DND-41 (cell line): ENCODE measurements at places on chromosomes 7 and 10.

DNA sequence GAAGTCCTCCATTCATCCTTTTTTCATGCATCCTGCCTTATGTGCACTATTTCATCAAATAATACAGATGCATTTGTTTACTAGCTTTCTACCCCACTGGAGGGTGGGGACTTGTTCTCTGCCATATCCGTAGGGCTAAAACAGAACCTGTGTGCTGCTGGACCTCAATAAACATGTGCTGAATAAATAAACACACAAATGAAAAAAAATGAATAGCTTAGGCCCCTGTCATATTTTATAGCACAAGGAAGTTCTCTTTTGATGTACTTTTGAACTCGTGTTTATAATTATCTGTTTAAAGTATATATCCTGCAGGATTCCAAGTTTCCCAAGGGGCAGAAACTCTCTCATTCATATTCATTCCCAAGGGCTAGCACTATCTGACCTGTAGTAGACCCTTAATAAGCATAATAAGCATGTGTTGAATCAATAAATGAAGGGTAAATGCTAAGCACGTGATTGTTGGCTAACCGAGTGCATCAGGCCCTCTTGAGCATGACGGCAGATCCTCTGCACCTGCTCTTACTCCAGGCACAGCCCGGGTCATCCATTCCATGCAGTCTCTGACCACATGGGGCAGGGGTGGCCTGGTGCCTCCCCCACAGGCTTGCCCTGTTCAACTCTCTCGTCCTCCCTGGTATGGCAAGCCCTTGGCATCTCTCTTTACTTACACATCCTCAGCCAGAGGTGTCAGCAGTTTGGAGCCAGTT, 474.1 kb upstream of the ZMIZ1 start:
- H3K27me3 ChIP-seq = peaks cover 7% of the 10 kb centered on the region
- DNase-seq = no peak
- no peaks in the 10 kb centered on the region for H3K36me3 ChIP-seq
- no peaks in the 10 kb centered on the region for H3K4me1 ChIP-seq
- H3K27ac ChIP-seq = no peak overlapping the region
- no peak overlapping the region for H3K4me3 ChIP-seq

DNA sequence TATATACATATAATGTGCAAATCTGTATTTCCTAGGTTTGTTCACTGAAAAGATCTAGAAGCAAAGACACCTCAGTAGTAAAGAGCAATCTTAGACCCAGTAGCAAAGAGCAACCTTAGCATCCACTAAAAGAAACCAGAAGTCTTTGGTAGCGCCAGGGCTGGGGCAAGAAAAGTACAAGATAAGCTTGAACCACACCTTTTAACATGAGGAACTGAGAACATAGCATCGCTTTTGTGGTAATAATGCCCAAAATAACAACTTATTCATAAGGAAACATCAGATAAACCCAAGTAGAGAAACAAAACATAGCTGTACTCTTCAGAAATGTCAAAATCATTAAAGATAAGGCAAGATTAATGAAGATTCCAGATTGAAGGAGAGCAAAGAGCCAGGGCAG, 173.4 kb downstream of the IMMP2L start:
- no peaks in the 10 kb centered on the region for H3K4me1 ChIP-seq
- no peaks in the 10 kb centered on the region for H3K36me3 ChIP-seq
- no peak overlapping the region for H3K4me3 ChIP-seq
- H3K27ac ChIP-seq = no peak overlapping the region

DNA sequence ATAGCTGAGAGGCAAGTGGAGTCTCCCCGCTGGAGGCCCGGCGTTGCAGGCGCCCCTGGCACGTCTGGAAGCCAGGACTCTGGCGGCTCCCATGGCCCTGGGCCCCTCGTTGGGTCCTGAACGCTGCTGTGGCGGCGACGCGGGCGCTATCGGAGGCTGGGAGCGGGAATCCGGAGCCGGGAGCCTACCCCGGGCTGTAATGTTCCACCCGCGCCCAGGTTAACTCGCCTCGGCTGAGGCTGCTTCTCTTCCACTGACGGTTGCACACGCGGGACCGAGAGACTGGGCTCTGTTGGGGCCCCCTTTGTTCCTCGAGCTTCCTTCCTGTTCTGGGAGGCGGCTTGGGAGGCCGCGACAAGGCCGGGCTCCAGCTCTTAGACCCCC, 1.3 kb upstream of the HOXA5 start:
- peaks cover 17% of the 10 kb centered on the region for H3K4me1 ChIP-seq
- no peak overlapping the region for H3K4me3 ChIP-seq
- no peaks in the 10 kb centered on the region for H3K27me3 ChIP-seq
- H3K27ac ChIP-seq = no peak overlapping the region
- DNase-seq = no peak

DNA sequence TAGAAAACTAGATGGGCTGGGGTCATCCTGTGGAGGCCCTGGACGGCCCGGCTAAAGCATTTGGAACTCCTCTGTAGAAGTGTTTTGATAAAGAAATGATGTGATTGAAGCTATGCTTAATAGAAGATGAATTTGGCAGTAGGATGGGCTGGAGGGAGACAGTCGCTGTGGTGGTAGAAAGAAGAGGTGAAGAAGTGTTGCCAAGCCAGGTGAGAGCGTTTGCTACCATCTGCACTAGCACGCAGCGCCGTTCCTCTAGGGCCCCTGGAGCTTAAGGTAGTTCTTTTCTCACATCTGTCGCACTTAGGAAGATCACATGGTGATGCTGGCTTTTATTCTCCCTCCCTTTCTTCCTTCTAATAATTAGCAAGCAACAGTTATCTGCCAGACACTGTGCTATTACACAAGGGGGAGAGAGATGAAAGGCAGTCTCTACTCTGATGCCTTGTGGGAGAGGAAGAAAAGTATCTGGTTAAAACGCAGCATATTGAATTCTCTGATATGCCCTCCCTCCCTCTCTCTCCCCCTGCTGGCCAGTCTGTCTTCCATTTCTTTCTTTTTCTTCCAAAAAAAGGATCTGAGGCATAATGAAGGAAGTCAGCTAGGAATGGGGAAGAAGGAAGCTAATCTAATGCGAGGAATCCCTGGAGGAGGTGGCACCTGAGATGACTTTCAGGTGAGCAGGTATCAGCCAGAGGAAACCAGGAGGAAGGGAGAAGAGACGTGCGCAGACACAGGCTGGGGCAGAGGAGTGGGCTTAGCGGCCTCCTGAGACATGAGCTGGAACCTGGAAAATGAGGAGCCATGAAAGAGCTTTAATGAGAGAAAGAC, 162.3 kb upstream of the KLF14 start:
- DNase-seq = no peak
- no peaks in the 10 kb centered on the region for H3K27me3 ChIP-seq
- peak overlapping the region; percentile 27; the same call in 1 of the 2 replicates for H3K27ac ChIP-seq
- H3K4me3 ChIP-seq = no peak overlapping the region
- peaks cover 77% of the 10 kb centered on the region for H3K36me3 ChIP-seq

DNA sequence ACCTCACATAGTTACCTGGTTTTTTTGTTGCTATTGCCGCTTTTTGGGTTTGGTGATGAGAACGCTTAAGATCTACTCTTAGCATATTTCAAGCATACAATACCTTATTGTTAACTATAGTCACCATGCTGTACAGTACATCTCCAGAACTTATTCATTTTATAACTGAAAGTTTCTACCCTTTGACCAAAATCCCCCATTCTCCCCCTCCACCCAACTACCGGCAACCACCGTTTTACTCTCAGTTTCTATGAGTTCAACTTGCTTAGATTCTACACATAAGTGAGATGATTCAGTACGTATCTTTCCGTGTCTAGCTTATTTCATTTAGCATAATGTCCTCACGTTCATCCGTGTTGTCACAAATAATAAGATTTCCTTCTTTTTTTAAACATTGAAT, 86.7 kb upstream of the IL6 start:
- no peak overlapping the region for H3K27ac ChIP-seq
- no peak overlapping the region for H3K4me3 ChIP-seq
- no peaks in the 10 kb centered on the region for H3K27me3 ChIP-seq

DNA sequence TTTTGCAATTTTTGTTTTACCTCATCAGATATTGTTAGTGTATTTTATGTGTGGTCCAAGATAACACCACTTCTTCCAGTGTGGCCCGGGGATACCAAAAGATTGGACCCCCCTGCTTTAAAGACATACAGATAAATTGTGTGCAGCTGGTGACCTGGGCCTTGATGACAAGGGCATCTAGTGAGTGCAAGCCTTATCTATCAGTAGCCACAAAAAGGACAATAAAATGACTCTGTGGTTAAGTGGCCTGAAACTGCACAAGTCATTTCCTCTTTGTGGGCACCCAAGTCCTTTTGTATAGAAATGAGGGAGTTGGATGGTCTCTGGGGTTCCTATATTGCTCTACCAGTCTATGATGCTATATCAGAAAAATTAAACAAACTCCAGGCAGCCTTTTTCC, 98.1 kb downstream of the PARD3 start:
- no peaks in the 10 kb centered on the region for H3K27me3 ChIP-seq
- H3K27ac ChIP-seq = no peak overlapping the region
- peaks cover 28% of the 10 kb centered on the region for H3K4me1 ChIP-seq
- H3K36me3 ChIP-seq = no peaks in the 10 kb centered on the region
- no peak overlapping the region for H3K4me3 ChIP-seq
- no peak for DNase-seq

- H3K4me1 ChIP-seq = no peaks in the 10 kb centered on the region
- no peak overlapping the region for H3K27ac ChIP-seq
- H3K36me3 ChIP-seq = no peaks in the 10 kb centered on the region
- DNase-seq = no peak
Measured at GRCh38 chr10:60323162-60323561, 66.5 kb downstream of the ANK3 start.

GRCh38 chr10:91694170-91694794, 61.4 kb upstream of the PPP1R3C start:
- no peak overlapping the region for H3K27ac ChIP-seq
- no peak overlapping the region for H3K4me3 ChIP-seq
- H3K27me3 ChIP-seq = no peaks in the 10 kb centered on the region
- no peaks in the 10 kb centered on the region for H3K36me3 ChIP-seq

DNA sequence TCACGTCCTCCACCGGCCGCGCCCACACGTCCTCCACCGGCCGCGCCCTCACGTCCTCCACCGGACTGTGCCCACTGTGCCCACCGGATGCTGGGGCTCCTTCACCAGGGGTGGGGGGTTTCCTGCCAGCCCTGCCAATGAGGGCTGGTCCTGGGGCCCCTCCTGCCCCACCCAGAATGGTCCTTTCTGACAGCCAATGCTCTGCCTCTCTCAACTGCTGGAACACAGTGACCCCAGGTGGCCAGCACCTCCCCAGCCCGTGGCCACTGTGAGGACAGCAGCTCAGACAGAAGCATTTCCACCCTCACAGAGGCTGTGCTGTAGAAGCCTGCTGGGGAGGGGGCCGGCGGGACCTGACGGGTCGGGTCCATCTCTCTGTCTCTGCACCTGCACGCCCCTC, 90.1 kb upstream of the DNAAF5 start:
- H3K4me3 ChIP-seq = no peak overlapping the region
- H3K4me1 ChIP-seq = peaks cover 7% of the 10 kb centered on the region
- peak overlapping the region; percentile 47; the same call in 1 of the 2 replicates for H3K27ac ChIP-seq
- H3K27me3 ChIP-seq = no peaks in the 10 kb centered on the region
- no peaks in the 10 kb centered on the region for H3K36me3 ChIP-seq

DNA sequence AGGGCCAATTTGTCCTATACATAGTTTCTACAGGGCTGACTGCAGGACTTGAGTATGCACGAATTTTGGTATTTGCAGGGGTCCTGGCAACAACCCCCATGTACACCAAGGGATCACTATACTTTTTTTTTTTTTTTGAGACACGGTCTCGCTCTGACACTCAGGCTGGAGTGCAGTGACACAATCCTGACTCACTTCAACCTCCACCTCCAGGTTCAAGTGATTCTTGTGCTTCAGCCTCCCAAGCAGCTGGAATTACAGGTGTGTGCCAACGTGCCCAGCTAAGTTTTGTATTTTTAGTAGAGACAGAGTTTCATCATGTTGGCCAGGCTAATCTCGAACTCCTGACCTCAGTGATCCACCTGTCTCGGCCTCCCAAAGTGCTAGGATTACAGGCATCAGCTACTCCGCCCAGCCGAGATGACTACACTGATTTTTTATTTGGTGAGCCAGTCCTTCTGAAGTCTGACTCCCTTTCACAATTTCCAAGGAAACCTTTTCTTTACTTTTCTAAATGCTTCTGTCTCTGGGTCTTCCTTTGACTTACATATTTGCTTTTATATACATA, 19.8 kb downstream of the CFAP70 start:
- H3K4me3 ChIP-seq = no peak overlapping the region
- no peak overlapping the region for H3K27ac ChIP-seq
- no peak for DNase-seq
- H3K4me1 ChIP-seq = no peaks in the 10 kb centered on the region
- peaks cover 5% of the 10 kb centered on the region; the same call in 1 of the 2 replicates for H3K36me3 ChIP-seq

DNA sequence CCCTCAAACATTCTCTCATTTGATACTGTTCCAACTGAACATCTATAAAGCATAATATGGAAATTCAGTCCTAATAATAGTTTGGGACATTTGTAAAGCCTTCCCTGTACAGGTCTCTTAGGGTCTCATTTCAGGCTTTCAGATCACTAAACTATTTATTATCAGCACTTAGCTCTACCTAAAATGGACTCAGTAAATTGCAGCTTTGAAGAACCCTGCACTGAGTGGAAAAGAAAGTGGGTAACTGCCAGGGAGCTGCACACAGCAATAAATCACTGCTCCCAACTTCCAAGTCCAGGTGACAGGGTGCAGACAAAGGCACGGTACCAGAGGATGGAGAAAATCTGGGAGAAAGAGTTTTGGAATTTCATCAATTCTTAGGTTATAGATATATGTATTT, 164.9 kb upstream of the AOAH start:
- H3K36me3 ChIP-seq = peaks cover 36% of the 10 kb centered on the region
- H3K4me3 ChIP-seq = no peak overlapping the region
- H3K27me3 ChIP-seq = no peaks in the 10 kb centered on the region
- DNase-seq = no peak
- no peak overlapping the region for H3K27ac ChIP-seq

GRCh38 chr7:54556121-54556520, 13.9 kb downstream of the VSTM2A start:
- DNase-seq = no peak
- H3K27ac ChIP-seq = no peak overlapping the region
- H3K4me1 ChIP-seq = no peaks in the 10 kb centered on the region

- H3K27ac ChIP-seq = peak overlapping the region; percentile 94
- DNase-seq = peak; percentile 57
- peak overlapping the region; percentile 40 for H3K4me3 ChIP-seq
Measured at GRCh38 chr7:92835851-92836488, 403 bp downstream of the CDK6 start.

- H3K4me1 ChIP-seq = peaks cover 96% of the 10 kb centered on the region
- H3K4me3 ChIP-seq = no peak overlapping the region
- H3K36me3 ChIP-seq = peaks cover 78% of the 10 kb centered on the region
Measured at GRCh38 chr10:124657806-124658205, 86.4 kb downstream of the FAM53B start.

DNA sequence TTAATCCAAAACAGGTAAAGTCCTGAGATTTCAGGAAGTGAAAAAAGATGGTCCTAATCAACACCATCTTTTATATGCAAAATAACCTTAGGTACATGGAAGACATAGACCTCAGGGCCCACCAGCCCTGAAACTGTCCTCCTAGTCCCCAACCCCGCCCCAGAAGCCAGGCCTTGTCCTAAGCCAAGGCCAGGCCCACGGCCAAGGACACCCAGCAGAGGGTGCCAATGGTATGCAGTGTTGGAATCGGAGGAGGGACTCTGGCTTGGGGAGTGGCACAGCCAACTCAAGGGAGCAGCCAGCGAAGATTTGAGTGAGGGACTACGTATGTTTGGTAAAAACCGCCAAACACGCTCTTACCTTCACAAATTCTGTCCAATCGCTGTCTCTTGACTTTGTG, 96.7 kb downstream of the ZRANB1 start:
- H3K27me3 ChIP-seq = no peaks in the 10 kb centered on the region
- no peak overlapping the region for H3K4me3 ChIP-seq
- no peak for DNase-seq
- no peak overlapping the region for H3K27ac ChIP-seq
- H3K4me1 ChIP-seq = no peaks in the 10 kb centered on the region
